Upper lobe of right lung (tissue), 1 donor: ENCODE measurements at places on chromosomes 7 and 10. TPM values are rescaled to one million over a fixed set of nuclear protein-coding genes. Genes with fewer than 3 reads are reported as not detected.

DNA sequence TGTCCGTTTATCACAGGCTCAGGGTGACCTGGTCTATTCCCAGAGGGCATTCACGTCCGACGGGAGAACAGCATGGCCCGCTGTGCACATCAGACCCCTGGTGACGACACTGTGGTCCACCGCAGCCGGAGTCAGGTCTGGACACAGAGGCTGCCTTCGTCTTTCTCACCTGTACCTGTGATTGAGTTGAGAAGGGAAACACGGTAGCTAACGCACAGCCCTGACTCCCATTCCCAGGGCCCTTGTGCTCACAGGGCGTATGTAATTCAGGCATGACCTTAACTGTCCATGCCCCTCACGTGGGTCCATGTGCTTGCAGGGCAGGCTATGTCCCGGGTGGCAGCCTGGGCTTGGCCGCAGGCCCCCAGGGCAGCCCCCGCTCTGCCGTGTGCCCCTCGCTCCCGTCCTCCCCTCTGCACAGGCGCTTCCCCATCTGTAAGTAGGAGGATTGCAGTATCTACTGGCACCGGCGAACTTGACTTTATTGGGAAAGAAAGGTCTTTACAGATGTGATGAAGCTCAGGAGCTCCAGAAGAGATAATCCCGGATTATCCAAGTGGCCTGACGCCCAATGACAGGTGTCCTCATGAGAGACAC, 221.3 kb upstream of the TCERG1L start:
- DNase-seq: no peak

DNA sequence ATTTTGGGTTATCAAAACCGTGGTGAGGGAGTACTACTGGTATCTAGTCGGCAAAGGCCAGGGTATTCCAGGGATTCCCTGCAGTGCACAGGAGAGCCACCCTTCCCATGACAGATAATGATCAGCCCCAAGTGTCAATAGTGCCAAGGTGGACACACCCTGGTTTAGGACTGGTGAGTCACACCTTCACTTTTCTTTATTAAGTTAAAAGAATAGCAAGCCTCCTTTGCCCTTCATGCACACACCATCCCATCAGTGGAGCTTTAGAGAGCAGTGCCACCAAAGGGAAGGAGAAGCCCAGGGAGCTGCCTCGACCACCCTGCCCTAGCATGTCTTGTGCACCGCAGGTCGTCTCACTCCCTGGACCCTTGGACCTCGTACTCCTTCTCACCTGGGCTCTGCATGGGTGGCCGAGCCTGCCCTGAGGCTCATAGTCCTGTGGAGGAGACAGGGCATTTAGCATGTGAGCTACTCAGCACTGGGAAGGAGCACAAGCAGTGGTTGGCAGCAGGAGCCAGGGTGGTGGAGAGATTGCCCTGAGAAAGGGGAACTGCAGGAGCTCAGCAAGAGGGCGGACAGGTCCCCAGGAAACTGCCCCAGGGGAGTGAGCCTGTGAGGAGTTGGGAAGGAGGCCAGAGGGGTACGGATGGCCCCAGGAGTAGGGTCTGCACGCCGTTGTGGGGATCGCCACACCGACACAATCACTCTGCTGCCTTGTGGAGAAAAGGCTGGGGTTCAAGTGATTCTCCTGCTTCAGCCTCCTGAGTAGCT, 17.4 kb downstream of the UBE2D4 start:
- no peak for DNase-seq

DNA sequence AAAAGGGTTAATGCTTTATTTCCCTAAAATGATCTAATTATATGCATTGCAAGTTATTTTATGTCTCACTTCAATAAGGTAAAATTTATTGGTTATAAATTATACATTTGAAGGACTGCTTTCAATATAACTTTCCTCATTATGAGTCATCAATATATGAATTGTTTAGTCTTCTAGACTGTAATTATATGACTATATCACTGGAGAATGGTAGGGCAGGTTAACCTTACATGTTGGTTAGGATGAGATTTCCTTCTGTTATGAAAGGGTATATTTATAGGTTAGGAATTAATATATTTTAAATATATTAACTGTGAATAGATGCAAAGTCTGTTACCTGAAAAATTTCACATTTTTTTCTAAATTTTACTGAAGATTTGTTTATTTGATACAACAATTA, 406.4 kb upstream of the ETV1 start:
- DNase-seq: no peak

The GARIN1A gene
- total RNA-seq: 2.1 TPM

- DNase-seq: no peak
Observed at GRCh38 chr7:150668472-150668911, 17.0 kb upstream of the GIMAP2 start.

DNA sequence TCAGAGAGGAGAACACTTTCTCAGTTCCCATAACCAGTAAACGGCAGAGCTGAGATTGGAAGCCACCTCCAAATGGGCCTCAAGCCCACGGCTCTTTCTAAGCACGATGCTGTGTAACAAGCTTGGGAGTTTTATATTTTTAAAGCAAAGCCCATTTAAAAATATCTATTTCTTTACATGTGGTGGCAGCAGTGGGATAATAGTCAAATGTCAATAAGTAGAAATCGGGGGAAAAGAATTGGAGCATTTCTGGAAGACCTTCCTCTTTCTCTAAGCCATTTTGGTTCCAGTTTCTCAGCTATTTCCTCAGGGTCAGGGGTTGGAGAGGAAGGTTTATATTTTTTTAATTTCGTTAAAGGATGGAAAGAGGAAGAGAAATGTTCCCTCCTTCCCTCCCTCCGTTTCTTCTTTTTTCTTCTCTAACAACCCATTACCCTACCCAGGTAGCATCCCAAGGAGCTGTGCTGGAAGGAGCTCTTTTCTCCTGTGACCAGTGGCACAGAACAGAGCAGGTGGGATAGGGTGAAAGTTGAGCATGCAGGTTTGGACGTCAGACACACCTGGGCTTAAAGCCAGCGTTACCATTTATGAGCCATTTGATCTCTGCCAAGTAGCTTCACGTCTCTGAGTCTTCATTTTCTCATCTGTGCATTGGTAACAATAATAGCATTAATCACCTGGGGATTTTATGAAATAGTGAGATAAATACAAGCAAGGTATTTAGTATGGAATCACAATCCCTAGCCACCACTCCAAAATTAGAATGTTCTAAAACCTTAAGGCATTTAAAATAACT, 515.7 kb downstream of the RPS24 start:
- no peak for DNase-seq

- DNase-seq: no peak
Observed at GRCh38 chr10:110897184-110897583, 21.8 kb downstream of the BBIP1 start.

DNA sequence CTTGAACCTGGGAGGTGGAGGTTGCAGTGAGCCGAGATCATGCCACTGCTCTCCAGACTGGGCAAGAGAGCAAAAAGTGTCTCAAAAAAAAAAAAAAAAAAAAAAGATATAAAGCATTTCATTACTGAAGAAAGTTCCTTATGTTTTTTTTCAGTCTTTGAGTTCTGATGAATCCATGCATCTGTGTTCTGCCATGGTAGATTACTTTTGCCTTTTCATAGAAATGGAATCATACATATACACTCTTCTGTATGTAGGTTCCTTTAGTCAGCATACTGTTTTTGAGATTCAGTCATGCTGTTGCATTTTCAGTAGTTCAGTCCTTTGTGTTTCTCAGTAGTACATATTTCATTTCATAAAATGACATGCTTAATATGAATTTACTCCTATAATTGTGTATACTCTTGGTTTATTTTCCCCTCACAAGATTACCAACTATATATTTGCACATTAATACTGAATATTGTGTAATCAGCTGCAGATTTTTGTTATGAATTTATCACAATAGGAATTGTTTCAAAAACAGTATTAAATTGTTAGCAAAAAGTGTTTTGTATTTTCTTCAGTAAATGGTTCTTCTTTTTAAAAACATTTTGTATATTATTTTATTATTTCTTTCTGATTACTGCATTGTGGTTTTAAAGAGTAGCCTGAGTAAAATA, 2.8 kb upstream of the ZNF777 start:
- no peak for DNase-seq

The CALCR gene
- not detected for total RNA-seq

- DNase-seq: no peak
Observed at GRCh38 chr10:131767716-131768115, 133.1 kb upstream of the PPP2R2D start.

DNA sequence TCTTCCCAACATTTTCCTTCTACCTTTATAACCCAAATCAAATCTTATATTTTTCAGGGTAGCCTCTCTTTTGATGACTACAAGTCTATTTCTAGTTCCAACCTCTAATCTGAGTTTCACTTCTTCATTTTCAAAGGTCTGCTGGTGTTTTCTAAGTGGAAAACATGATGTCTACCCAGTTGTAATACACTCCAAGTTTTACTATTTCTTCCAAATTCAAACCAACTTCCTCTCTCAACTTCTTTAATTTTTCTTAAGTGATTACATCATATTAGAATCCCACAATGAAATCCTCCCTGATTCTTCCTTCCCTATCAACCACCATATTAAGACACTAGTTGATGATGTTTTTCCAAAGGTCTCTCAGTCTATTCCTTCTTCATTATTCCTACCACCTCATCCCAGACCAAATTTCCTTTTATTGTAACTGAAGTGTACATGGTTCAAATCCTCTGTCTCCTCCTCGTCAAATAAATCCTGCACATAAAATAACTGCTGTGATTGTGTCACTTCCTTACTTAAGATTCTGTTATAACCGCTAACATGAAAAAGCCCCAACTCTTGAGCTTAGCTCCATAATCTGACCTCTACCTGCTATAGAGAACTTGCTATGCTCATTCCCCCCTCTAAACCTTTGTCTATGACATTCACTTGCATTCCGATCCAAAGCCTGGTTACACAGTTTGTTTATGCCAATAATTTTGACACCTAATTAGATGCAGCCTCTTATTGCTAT, 12.7 kb downstream of the TAS2R38 start:
- no peak for DNase-seq

The NRP1 gene
- 139 TPM for total RNA-seq

DNA sequence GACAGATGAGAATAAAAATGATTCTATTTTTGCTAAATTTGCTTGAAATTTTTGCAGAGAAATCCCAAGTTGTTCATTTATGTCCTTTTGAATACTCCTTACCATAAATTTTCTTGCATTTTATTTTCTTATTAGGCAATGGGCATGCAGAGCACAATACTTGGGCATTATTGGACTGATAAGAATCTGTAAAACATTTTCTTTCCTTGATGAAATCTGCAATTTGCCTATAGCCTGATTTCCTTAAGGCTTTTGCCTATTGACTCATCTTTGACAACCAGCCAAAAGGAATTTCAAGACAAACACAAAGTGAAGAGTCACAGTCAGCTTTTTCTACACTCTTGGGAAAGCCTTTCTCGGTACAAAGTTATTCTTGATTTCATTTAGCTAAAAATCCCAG, 30.5 kb upstream of the GNAT3 start:
- DNase-seq: no peak

DNA sequence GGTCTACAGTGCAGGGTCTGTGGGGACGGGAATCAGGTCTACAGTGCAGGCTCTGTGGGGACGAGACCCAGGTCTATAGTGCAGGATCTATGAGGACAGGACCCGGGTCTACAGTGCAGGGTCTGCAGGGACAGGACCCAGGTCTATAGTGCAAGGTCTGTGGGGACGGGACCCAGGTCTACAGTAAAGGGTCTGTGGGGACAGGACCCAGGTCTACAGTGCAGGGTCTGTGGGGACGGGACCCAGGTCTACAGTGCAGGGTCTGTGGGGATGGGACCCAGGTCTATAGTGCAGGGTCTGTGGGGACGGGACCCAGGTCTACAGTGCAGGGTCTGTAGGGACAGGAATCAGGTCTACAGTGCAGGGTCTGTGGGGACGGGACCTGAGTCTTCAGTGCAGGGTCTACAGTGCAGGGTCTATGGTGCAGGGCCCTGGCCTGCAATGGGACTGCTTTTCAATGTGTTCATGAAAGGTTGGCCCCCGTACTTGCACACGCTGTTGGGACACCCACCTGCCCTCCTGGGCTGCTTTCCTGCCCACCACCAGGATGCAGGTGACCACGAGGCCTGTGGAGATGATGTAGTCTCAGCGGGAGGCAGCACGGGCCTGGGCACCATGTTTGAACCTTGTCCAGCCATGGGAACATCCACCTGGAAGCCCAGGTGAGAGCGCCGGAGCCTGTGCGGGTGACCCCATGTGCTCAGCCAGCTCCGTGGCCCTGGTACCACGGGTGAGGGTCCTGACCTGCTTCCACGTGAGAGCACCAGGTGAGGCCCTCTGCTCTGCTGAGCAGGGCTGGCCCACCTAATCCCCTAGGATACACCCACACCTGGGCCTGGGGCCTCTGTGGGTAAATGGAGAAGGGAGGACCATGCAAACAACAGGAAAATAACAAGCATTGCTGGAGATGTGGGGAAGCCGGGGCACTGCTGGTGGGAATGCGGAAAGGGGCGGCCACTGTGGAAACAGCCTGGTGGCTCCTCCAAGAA, 91.4 kb upstream of the DIP2C start:
- no peak for DNase-seq
